Posterior cingulate gyrus (tissue), 11 donors: ENCODE measurements at places on chromosomes 3 and 15.

- peak; percentile 51 for DNase-seq
Observed at GRCh38 chr15:40859206-40859851, 14.7 kb downstream of the RHOV start.

- DNase-seq: no peak
Observed at GRCh38 chr3:195916991-195917390, 8.6 kb upstream of the TNK2 start.

- no peak for DNase-seq
Observed at GRCh38 chr3:113094337-113095221, 103.8 kb downstream of the GTPBP8 start.

GRCh38 chr3:156594219-156594683 is 39.3 kb upstream of the SSR3 start:
- DNase-seq: no peak

GRCh38 chr15:62517541-62517940 is 352.5 kb upstream of the C2CD4B start:
- no peak for DNase-seq

DNA sequence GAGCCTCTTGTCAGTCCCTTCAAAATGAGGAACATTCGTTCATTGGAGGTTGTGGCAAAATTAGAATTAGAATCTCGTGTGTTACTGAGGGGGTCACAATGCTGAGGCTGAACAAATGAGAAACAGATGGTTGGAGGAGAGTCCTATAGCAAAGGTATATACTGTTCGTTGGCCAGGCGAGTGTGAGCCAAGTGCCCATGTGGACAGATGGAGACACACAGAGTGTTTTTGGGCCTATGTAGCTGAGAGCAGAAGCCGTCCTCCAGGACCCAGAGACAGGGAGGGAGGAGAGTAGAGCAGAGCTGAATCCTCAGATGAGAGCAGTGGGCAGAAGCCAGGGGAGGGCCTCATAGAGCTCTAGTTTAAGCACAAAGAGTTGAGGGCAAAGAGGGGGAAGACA is 98.9 kb downstream of the NR1D2 start:
- DNase-seq: peak; percentile 49

- no peak for DNase-seq
Observed at GRCh38 chr15:98177966-98178592, 217.6 kb downstream of the ARRDC4 start.

DNA sequence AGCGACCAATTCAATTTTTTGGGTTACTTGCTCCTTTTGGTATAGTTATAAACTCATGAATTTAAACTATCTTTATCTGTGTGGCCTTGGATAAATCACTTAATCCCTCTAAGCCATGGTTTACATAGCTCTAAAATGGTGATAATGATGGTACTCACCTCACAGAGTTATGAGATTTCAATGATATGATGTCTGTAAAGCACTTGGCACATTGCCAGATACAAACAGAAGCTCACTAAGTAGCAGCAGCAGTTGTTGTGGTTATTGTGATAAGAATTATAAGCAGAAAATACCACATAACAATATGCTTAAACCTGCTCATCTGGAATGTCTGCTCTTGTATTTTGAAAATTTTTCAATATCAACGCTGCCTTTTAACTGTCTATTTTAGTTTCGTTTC is 185.1 kb upstream of the SNTN start:
- no peak for DNase-seq

GRCh38 chr15:65945616-65946015 is 76.3 kb downstream of the RAB11A start:
- no peak for DNase-seq

- DNase-seq: no peak
Observed at GRCh38 chr3:195542316-195542697, 818 bp downstream of the PPP1R2 start.

GRCh38 chr3:63960048-63960711 is 48.0 kb upstream of the SCAANT1 start:
- peak; percentile 30 for DNase-seq

DNA sequence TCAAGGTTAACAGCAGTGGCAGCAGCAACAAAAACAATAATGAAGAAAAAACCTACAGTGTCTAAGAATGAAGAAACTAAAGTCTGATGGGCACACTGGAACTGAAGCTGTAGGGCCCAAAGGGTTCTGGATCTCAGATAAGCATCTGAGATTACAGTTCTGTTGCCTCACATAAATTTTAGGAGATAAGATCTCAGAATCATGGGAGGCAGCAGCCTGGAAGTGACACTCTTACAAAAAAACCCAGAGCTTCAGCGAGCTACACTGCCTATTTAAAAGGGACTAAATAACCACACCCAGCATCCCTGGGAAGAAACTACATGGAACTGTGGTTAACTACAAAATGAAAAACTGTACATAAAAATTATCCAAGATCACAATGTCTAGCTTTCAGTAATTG is 61.2 kb downstream of the PLD1 start:
- no peak for DNase-seq

GRCh38 chr15:39852250-39852649 is 67.8 kb downstream of the GPR176 start:
- no peak for DNase-seq

GRCh38 chr3:112815981-112816380 is 30.7 kb downstream of the CD200R1L start:
- no peak for DNase-seq
